ENCODE measurements at places on chromosomes 7 and 10. TPM values are rescaled to one million over a fixed set of nuclear protein-coding genes. Genes with fewer than 3 reads are reported as not detected.

Gene CHCHD2
- total RNA-seq: 170 TPM

Gene ANTXRL
- total RNA-seq: not detected

Gene IMMP2L
- 33.6 TPM for total RNA-seq

Gene OPALIN
- total RNA-seq: not detected

Gene TSPAN33
- 11.8 TPM for total RNA-seq

Gene ANKRD22
- total RNA-seq: not detected

Gene SDK1
- total RNA-seq: 11.2 TPM

Gene CALCR
- 0.62 TPM for total RNA-seq

Gene CCM2
- 42.9 TPM for total RNA-seq

Gene LFNG
- 20.1 TPM for total RNA-seq

Gene EN2
- not detected for total RNA-seq

- no peak for DNase-seq
Observed at GRCh38 chr10:17029239-17029580, 100.4 kb downstream of the CUBN start.

DNA sequence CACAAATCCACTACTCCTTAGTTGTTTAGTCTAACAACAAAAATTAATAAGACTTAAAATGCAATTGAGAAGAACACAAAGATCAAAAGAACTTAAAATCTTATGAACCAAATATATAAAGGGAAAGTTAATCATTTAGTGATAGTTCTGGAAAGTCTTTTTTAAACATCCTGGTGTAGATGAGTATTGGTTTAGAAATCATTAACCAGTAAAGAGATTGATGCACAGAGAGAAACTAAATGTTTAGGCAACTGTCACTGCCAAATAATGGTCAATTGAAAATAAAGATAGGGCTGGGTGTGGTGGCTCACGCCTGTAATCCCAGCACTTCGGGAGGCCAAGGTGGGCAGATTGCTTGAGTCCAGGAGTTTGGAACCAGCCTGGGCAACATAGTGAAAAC is 44.9 kb downstream of the SP8 start:
- no peak for DNase-seq

DNA sequence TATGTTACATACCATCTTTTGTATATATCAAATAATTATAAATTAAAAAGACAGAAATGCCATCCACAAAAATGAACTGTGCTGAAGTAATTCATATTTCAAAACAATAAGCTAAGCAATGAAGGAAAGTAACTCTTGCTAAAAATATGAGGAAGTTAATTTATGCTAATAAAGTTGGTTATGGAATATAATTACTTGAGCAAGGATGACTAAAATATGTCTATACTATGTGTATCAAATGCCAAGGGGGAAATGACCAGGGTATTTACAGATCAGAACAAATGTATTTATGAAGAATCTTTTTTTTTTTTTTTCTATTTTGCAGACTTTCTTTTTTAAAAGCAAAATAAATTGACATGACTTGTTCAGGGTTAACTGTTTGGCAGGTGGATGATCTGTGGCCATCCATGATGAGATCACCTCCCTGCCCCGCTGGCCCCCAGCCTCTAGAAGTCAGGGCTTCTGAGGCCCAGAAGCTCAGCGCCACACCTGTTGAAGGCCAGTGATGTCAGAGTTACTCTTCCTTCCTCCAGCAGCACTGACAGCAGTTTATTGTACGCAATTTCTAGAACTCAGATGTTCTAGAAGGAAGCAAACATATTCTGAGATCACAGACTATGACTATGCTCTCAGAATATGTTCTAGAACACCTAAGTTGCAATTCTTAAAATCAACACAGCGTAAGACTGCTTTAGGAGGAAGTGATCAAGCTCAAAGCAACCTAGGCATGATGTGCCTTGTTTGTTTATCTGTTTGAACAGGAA is 196.1 kb upstream of the KLF14 start:
- no peak for DNase-seq

GRCh38 chr7:44964831-44965440 is 13.9 kb downstream of the MYO1G start:
- peak; percentile 52 for DNase-seq

DNA sequence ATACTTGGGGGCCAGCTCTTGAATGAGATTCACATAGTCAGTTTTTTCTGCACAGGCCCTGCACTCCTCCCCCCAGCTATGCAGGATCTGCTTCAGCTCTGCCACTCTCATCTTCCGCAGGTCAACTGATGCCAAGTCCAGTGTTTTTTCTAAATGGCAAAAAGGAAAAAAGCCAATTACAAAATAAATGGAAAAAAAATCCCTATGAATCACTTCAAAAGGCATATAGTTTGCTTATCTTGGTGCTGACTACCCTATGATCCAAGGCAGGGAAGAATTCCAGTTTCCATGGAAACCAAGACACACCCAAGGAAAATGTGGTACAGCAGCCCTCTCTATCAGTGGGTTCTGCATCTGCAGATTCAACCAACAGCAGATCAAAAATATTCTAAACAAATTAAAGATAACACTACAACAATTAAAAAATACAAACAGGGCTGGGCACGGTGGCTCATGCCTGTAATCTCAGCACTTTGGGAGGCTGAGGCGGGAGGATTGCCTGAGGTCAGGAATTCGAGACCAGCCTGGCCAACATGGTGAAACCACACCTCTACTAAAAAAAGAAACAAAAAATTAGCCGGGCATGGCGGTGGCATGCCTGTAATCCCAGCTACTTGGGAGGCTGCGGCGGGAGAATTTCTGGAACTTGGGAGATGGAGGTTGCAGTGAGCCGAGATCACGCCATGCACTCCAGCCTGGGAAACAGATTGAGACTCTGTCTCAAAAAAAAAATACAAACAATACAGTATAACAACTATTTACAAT is 17.6 kb downstream of the CDNF start:
- DNase-seq: no peak

- peak; percentile 73 for DNase-seq
Observed at GRCh38 chr7:105691680-105692564, 110.6 kb upstream of the EFCAB10 start.

DNA sequence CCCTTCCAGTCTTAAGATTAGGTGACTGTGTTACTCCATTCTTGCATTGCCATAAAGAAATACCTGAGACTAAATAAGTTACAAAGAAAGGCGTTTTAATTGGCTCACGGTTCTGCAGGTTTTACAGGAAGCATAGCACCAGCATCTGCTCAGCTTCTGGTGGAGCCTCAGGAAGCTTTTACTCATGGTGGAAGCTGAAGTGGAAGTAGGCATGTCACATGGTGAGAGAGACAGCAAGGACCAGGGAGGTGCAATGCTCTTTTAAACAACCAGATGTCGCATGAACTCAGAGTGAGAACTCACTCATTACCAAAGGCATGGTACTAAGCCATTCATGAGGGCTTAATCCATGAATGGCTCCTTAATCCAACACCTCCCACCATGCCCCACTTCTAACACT is 34.0 kb upstream of the TMEM273 start:
- DNase-seq: no peak

GRCh38 chr7:96285579-96285978 is 36.3 kb downstream of the SLC25A13 start:
- DNase-seq: no peak

GRCh38 chr10:104259456-104259855 is 4.8 kb downstream of the GSTO1 start:
- no peak for DNase-seq

DNA sequence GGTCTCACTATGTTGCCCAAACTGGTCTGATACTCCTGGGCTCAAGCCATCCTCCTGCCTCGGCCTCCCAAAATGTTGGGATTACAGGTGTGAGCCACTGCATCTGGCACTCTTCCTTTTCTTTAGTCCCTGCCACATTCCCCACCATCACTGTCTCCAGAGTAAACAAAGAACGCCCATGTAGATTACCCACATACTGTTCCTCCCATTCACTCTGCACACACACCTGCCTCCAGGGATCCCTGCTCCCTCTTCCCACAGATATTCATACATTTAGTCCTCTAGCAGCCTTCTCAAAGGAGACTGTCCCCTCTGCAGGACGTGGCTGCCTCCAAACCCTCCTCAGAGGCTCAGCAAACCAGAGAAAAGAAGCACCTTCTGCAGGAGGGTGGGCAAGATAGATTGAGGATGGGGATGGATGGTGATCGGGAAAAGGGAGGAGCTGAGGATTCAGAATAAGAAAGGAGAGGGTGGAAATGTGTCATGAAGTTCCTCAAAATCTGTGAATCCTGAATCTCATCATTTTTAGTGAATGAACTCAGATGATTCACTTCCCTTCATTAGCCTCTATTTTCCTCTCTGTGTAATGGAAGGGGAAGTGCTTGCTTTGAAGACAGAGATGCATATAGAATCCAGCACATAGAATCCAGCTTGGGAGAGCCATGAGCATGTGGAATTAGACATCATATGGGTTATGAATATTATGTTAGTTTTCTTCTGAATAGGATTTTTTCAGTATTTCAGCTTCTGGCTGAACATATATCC is 5.5 kb upstream of the PLAU start:
- no peak for DNase-seq

DNA sequence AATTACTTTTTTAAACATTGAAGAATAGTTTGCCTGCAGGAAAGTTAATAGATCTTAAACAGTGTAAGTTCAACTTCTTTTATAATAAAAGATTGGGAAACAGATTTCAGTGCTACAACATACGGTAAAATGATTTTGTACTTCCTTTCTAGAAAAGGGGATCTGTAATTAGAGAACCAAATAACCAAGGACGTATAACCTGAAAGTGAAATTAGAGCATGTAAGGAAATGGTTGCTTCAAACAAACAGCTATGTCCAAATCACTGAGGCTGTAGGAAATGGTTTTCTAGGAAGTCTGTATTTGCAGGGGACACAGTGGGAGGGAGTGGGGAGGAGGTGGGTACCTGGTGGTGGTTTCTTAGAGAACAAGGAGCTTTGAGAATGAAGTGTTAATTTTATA is 57.9 kb upstream of the EXOC6 start:
- no peak for DNase-seq

GRCh38 chr10:91571671-91572070 is 61.2 kb downstream of the PPP1R3C start:
- no peak for DNase-seq

GRCh38 chr10:114631666-114632417 is 26.2 kb downstream of the ABLIM1 start:
- no peak for DNase-seq

DNA sequence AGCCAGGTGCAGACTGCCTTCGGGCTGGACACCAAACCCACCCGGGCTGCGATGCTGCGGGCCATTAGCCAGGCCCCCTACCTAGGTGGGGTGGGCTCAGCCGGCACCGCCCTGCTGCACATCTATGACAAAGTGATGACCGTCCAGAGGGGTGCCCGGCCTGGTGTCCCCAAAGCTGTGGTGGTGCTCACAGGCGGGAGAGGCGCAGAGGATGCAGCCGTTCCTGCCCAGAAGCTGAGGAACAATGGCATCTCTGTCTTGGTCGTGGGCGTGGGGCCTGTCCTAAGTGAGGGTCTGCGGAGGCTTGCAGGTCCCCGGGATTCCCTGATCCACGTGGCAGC is 50.0 kb downstream of the VWA2 start:
- DNase-seq: peak; percentile 59

- no peak for DNase-seq
Observed at GRCh38 chr7:29109358-29109757, 37.0 kb downstream of the CPVL start.

DNA sequence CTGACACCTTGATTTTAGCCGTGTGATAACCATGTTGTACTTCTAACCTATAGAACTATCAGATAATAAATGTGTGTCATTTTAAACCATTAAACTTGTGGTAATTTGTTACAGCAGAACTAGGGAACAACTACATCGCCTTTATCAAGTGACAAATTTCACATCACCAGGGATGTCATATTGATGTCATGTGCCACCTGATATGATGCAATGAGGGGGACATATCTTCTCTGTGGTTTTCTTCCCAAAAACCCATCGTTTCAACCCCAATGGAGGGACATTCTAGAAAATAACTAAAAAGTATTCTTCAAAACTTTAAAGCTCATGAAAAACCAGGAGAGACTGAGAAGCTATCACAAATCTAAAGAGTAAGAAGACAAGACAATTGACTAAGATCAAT is 212.2 kb downstream of the ETV1 start:
- no peak for DNase-seq

- no peak for DNase-seq
Observed at GRCh38 chr10:82888809-82889455, 1013.9 kb downstream of the NRG3 start.

DNA sequence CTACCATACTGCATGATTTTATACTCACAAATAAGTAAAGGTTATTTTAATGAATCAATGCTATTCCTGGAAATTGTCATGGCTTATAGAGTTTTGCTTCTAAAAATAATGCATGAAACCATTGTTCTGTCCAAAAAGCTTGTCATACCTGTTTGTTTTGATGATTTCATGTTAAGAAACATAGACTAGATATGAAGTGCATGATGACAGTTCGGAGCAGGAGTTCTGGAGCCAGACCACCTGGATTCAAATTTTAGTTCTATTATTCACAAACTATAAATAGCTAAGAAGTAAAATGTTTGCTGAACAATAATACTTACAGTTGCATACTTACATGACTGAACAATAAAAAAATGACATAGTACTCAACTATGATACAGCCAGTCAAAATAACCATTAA is 107.0 kb upstream of the AKR1E2 start:
- no peak for DNase-seq

DNA sequence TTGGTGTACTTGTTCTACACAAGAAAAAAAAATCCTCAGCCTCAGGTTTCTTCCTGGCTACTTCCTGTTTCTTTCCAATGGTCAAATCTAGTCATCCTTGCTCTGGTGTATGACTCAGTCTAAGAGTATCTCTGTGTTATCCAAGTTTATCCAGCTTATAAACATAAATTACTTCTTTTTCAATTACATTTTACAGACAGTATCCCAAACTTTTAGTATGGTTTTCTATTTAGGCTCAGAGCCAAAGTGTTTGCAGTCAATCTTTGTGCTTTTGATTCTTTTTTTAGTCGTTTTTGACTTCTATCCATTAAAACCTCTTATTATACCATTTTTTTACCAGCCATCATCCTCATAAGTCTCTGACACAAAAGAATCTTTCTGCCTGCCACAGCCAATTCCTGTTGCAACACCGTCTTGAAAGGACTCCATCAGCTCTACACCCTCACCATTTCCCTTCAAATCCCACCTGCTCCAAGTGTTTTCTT is 294.6 kb downstream of the PTEN start:
- DNase-seq: no peak

GRCh38 chr10:18333621-18334020 is 193.4 kb downstream of the CACNB2 start:
- DNase-seq: no peak

GRCh38 chr7:152633504-152633903 is 42.4 kb downstream of the XRCC2 start:
- no peak for DNase-seq

DNA sequence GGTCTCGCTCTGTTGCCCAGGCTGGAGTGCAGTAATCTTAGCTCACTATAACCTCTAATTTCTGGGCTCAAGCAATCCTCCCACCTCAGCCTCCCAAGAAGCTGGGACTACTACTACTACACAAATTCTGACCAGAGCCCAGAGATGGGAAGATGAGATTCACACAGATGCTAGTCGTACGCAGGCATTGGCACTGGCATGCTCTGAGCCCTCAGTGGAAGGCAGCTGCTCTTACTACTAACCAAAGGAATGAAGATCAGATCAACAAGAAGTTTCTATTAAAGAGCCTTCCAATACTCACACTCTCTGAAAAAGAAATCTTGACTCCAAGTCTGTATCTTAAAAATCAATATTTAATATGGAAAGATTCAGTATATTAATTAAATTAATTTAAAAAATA is 10.7 kb downstream of the GDF2 start:
- no peak for DNase-seq

Measured in sciatic nerve (tissue), 2 donors.